ENCODE measurements at places on chromosomes 3 and 15.

- peak; percentile 44 for DNase-seq
These were observed 171.1 kb upstream of the CCDC54 start for GRCh38 chr3:107206141-107206540.

DNA sequence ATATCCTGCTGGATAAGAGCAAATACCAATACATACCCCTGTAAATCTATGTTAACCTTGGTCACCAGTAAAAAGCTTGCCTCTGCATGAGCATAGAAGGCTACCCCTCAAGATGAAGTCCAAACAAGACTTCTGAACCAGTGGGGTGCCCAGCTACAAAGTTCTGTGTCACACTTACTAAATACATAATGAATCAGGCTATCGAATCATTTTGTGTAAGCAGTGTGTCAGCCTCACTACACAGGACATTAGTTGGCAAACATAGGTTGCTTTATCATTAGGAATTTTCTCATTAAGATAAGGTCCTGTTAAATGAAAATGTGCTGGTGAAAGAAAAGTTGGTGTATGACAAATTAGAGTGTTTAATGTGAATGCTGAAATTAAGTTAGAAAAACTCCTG is 452.0 kb downstream of the MFSD1 start:
- no peak for DNase-seq

DNA sequence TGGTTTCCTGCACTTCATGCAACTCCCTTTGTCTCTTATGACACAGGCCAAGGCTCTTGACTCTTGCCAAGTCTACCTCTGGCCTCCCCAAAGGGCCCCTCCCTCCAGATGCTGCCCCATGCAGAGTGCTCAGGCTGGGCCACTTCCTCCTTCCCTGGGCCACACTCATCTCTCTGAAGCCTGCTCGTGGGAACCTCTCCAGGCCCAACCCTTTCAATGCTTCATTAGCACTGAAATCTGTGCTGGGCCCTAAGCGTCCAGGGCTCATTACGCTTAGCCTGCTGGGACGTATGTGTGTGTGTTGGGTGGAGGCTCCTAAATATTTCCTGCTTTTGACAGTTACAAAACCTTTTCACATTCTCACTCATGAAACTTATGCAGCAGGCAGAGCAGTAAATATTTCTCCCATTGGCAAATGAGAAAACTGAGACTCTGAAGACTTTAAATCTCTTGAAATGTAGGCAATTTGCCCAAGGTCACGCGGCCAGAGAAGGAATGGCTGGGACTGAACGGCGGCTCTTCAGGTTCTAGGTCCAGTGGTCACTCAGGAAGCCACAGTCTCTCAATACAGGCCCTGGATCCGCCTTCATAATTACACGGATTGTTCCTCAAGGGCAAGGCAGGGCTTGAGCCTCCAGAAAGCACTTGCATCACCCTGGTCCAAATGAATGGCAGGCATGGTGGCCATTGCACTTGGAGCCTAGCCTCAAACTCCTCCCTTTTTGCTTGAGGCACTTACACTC is 241.7 kb upstream of the HES1 start:
- DNase-seq: no peak

GRCh38 chr3:107858876-107859275 is 232.0 kb downstream of the CD47 start:
- DNase-seq: no peak

DNA sequence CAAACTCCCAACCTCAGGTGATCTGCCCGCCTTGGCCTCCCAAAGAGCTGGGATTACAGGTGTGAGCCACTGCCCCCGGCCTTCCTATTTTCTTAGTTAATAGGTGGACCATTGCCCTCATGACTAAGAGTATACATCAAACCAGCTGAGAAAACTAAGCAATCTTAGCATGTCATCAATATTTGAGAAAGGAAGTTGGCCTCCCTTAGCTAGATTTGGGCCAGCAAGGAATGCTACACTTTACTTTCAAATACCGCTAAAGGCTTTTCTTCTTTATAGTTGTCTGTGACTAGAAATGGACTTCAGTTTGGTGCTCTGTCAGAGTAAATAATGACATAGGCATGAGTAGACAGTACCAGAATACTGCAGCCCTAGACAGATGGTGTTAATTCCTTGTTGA is 199.3 kb downstream of the GAP43 start:
- DNase-seq: no peak

DNA sequence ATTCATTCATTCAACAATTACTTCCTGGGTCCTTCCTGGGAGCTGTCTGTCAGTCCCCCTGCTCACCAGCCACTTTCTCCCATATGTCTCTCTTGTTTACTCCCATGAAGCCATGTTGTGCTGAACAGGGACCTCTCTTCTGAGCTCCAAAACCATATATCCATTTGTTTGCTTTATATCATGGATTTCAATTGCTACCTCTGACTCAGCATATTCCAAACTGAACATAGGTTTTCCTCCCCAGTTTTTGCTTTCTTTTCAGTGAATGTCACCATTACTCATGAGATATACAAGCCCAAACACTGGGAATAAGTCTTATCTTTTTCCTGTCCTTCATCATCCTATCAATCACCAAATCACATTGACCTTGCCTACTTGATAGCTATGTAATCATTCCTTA is 152.5 kb upstream of the P2RY1 start:
- DNase-seq: no peak

DNA sequence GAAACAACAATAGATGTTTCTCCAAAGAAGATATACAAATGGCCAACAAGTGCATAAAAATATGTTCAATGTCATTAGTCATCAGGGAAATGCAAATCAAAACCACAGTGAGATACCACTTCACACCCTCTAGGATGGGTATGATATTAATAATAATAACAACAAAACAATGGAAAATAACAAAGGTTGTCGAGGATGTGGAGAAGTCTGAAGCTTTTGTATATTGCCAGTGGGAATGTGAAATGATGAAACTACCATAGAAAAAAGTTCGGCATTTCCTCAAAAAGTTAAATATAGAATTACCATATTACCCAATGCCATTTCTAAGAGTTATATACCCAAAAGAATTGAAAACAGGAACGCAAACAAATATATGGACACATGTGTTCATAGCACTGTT is 10.8 kb downstream of the BHLHE40 start:
- no peak for DNase-seq

DNA sequence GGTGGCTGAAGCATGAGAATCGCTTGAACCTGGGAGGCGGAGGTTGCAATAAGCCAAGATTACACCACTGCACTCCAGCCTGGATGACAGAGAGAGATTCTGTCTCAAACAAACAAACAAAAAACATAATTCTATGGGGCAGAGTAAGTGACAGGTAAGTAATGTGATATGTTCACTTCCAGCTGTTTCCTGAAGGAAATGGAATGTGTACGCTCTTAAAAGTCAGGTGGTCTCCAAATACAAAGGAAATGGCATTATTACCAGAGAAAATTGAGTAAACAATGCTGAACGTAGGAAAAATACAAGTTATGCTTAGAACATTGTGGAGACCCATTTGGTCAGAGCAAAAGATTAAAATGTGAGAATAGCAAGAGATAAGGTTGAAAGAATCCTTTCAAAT is 278.5 kb downstream of the SCAPER start:
- DNase-seq: no peak

- DNase-seq: peak; percentile 92
These were observed at the start of gene FAN1 for GRCh38 chr15:30903497-30904187. TSS of gene FAN1 (plus strand) at chr15:30903915. CDS start at chr15:30904664, 749 bp downstream.

- no peak for DNase-seq
These were observed 291.8 kb downstream of the OCA2 start for GRCh38 chr15:27807335-27807734.

GRCh38 chr3:59290358-59290757 is 240.5 kb upstream of the CFAP20DC start:
- DNase-seq: no peak

- peak; percentile 79 for DNase-seq
These were observed 506 bp upstream of the ATP1B3 start for GRCh38 chr3:141875893-141876380.

- DNase-seq: no peak
These were observed 29.8 kb upstream of the MB21D2 start for GRCh38 chr3:192947421-192947820.

- DNase-seq: no peak
These were observed 12.3 kb upstream of the KLHL40 start for GRCh38 chr3:42673082-42673481.

GRCh38 chr15:85852969-85853368 is 58.2 kb upstream of the KLHL25 start:
- no peak for DNase-seq

DNA sequence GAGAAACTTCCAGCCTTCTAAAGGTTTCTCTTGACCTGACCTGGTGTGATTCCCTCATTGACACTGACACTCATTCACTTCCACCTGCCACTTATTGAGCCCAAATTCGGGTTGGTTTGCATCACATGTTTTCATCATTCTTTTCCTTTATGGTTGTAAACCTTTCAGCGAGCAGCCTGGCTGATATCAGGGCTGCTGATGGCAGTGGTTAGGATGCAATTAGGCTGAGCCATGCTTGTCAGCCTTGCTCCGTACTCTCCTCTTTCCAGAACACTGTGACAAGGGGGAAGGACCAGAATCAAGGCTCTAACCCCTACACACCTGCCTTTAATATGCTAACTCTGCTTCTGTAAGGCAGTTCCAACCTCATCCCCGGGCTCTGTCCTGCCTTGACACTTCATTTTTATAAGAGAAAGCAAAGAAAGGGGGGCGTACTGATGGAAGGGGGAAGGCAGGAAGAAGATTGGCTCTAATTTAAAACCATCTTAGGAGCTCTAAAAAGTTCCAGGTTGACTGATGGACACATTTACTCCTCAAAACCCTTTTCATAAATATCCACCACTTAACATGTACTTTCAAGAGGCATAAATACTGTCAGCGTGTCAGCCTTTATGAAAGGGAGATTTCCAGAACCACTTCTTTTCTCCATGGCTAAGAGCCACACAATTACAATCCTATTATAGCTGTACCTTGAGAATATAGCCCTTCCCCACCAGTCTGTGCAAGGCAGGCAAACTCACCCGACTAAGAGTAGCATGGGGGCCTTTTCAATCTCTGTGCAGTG is 5.7 kb downstream of the NMNAT3 start:
- no peak for DNase-seq

DNA sequence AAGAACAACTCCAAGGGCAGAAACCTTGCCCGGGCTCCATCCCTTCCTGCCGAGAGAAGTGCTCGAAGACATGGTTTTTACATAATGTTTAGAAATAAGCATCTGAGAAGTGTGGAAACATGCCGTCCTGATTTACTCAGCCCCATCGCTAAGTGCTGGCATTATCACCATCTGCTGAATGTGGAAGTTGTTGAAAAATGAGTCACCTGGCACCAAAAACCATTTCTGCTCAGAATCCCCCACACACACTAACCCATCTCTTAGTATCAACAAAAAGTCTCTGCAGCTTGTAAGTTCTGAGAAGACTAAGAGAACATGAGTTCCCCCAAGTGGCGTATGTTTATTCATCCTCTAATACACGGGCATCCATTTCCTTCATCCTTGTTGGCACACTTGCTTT is 51.0 kb upstream of the ARL8B start:
- DNase-seq: no peak

- no peak for DNase-seq
These were observed 151.4 kb downstream of the CHDH start for GRCh38 chr3:53694666-53695323.

- peak; percentile 9 for DNase-seq
These were observed at the start of gene CATSPER2 for GRCh38 chr15:43648649-43649429. TSS of gene CATSPER2 (minus strand) at chr15:43648844. CDS start at chr15:43648061, 783 bp downstream.

GRCh38 chr3:62335196-62335595 is 38.2 kb downstream of the FEZF2 start:
- DNase-seq: no peak

DNA sequence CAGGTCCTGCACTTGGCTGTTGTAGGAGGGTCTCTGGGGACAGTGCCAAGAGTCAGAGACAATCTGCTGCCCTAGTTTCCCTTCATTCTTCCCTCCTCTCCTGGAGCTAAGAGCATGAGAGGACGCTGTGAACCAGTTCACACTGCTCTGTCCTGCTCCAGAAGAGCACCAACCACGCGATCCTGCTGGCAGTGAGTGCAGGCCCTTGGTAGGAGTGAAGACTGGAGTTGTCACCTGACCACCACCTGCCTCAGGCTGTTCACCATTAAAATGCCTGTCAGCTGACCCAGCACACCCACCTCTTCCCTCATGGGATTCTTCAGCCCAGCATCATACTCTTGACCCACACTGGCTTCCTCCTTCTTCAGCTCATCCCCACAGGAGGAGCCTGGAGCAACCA is 2.9 kb downstream of the TM6SF1 start:
- DNase-seq: no peak

DNA sequence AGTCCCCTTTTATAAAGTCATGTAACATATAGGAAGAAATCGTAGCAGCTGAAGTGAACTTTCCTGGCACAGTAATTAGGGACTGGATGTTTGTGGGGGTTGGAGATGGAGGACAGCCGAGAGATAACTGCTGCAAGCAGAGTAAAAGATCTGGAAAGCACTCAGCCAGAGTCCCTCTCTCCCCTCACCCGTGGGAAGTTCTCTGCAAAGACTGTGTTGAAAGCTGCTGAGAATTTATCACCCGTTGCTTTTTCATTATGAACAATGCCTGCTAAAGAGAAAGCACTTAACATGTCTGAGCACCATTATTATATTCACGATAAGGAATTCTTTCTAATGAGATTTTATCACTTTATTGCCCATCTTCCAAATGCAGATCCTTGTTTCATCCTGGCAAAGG is 248.8 kb downstream of the SHOX2 start:
- DNase-seq: peak; percentile 30

GRCh38 chr3:184338511-184338945 is 1.1 kb downstream of the FAM131A start:
- peak; percentile 96 for DNase-seq

DNA sequence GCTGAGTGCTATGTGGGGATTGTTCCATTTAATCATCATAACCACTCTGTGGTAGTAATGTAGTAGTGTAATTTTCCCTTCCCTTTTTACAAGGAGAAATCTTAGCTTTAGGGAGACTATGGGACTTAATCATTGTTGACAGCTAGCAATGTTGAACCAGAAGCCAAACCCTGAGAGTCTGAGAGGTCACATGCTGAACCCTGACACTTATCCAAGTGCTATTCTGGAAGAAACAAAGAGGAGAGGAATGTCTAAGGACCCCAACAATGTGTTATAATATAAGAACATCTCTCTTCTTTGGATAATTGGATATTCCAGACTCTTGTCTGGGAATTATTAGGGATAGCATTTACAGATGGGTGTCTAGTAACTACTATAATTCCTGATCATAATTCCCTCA is 58.4 kb downstream of the GAP43 start:
- no peak for DNase-seq

GRCh38 chr3:76566211-76566534 is 473.7 kb upstream of the ROBO2 start:
- no peak for DNase-seq

Measured in BE2C (cell line).